Endodermal cell (in vitro differentiated cells): ENCODE measurements at places on chromosomes 13 and 19.

DNA sequence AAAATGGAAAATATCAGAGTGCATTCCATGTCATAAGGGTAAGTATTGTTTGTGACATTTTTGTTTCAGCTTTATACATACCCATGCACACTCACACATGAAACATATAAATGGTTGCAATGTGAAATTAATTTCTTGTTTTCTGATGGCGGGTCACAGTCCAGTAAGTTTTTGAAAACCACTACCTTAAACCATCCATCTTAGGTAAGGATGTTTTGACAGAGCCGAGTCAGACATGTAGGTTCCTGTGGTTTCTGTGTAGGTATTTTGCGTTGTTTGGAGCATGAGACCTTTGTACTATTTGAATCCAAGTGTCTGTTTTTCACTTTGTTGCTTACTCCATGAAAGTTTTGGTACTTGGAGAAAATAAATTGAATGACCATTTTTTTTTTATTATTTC lies 121.7 kb downstream of the B3GLCT start:
- no peak for DNase-seq

DNA sequence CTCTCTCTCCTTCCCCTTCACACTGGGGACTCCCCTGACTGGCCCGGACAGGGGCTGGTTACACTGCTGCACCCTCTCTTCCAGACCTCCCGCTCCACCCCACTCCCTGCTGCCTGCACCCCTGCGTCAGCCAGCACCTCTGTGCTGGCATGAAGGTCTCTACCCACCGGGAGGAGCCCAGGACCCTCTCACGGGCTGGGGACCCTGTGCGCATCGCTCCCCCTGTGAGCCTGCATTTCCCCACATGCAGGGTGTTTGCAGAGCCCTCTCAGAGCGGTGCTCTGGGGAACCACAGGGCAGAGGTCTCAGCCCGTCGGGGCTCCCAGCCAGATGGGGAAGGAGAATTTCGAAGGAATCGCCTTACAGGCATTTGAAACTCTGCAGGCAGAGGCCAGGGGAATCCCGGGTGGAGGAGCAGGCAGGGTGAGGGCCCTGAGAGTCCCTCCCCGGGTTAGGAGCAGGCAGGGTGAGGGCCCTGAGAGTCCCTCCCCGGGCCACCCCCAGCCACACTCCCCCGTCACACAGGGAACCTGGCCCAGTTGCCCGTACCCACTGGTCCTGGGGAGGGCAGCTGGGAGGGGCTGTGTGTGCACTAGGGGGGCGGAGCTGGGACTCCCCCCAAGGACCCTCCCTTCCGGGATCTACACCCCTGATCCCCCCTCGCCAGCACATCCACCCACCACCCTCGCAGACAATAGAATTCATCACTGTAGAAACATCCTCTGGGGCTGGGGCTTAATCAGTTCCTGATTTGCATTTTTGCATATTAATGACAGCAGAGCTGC lies 16.3 kb upstream of the TCF3 start:
- peak; percentile 71 for DNase-seq

DNA sequence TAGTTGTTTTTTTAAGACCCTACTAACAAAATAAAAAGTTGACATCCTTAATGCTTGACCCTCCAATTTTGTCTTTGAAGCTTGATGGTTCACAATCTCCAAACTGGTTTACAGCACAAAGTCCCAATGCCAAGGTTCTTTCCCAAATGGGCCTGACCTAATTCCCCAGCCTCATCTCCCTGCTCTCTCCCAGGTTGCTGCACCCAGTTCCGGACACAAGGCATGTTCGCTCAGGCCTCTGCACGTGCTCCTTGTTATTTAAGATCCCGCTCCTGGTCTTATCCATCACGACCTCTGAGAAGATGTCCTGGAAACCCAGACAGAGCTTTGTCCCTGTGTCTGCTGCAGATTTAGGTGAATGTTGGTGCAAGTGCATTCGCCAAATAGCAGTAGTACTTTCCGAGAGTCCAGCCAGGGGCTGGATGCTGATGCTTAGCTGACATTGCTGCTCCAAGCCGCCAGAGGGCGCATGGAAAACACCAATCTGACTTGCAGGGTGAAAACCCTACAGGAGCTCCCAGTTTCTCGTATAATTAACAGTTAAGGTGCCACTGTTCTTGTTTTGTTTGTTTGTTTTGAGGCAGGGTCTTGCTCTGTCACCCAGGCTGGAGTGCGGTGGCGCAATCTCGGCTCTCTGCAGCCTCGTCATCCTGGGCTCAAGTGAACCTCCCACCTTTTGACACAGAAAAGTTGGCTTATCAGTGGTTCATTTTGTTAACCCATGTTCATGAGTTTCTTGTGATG lies 18.5 kb downstream of the LYPD3 start:
- peak; percentile 93 for DNase-seq

DNA sequence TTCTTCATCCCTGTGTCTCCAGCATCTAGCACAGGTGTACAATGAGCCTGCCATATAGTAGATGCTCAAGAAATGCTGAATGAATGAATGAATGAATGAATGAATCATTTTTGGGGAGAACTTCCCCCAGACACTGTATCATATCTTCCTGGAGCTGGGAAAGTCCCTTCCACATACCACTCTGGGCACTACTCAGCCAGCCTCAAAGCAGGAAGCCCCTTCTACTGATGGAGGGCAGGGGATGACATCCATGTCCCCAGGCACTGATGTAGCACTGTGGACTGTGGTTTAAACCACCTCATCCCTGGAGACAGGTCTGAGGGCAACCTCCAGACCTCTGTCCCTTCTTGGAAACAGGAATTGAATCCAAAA lies 4.8 kb downstream of the GNA15 start:
- DNase-seq = no peak

GRCh38 chr19:18307271-18307681 lies 15.6 kb downstream of the LSM4 start:
- peak; percentile 55 for DNase-seq

DNA sequence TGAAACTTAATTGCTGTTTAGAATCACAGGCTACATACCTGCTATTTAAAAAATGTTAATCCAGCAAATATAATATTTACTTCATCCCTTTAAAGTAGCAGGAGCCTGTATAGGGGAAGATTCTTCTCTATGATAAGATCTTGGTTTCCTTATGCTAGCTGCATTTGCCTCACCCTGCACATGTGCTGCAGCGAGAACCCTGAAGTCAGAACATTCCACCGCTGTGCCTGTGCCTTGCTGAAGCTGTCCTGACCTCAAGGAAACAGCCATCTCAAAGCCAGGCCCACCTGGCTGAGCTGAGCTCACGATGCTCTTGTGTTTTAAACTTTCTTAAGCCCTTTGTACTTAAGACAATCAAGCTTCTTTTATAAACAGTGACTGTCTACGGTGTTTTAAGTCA lies 355.0 kb upstream of the PCDH20 start:
- peak; percentile 49 for DNase-seq

GRCh38 chr19:12985049-12985776 lies 10.1 kb upstream of the NFIX start:
- DNase-seq = no peak

DNA sequence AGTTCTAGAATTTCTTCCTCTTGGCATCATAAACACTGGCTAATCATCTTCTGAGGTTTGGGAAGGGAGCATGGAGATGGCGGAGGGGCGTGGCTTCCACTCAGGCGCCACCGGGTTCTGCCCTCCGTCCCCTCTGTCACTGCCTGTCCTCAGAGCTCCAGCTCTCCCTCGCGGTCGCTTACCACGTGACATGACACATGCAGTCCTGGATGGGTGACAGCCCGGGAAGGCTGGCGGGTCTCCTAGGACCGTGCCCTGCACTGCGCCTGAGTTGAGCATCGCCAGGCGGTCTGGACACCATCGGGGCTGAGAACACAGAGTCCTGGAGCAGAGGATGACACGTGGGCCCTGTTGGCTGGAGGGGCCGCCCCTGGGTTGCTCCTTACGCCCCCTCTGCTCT lies 123.3 kb downstream of the RAB20 start:
- DNase-seq = no peak

DNA sequence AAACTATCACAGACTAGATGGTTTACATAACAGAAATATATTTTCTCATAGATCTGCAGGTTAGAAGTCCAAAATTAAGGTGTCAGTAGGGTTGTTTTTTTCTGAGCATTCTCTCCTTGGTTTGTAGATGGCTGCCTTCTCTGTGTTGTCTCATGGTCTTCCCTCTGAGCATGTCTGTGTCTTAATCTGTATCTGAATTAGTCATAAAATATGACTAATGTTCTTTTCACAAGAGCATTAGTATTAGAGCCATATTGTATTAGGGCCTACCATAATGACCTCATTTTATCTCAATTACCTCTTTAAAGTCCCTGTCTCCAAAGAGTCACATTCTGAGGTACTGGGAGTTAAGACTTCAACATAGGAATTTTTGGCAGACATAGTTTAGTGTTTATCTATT lies 77.2 kb upstream of the OBI1 start:
- no peak for DNase-seq

DNA sequence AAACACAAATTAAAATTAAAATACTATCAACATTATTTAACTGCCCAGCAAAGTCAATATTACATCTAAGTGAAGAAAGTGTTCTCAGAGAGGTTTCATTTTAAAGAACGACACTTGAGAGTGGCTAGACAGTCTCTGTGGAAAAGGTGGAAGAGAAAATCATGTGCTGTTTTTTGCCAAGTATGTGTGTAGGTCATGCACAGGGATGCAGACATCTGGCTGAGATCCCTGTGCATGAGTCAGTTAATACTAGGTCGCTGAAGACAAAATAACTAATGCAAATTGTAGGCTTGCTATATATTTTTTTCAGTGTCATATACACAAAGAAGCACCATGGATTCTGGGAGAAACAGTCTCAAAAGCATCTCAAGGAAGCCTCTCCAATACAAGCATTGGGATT lies 44.3 kb upstream of the ENOX1 start:
- DNase-seq = no peak

DNA sequence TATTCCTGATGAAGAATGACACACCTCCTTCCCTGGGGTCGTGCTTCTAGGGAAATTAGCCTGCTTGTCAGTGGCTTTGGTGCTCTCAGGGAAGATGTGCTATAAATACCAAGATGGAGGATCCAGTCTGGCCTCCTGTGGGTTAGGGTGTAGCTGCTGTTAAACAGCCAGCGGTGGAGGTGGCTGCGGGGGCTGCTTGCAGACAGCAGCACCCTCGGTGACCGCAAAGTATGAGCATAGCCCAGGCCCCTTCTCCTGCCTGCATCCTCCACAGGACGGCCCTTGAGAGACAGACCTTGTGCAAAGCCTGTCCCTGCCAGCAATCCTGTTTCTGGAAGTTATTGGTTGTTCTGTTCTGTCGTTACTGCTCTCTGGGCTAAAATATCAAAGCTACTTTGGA lies 11.4 kb downstream of the VSTM2B start:
- DNase-seq = no peak

DNA sequence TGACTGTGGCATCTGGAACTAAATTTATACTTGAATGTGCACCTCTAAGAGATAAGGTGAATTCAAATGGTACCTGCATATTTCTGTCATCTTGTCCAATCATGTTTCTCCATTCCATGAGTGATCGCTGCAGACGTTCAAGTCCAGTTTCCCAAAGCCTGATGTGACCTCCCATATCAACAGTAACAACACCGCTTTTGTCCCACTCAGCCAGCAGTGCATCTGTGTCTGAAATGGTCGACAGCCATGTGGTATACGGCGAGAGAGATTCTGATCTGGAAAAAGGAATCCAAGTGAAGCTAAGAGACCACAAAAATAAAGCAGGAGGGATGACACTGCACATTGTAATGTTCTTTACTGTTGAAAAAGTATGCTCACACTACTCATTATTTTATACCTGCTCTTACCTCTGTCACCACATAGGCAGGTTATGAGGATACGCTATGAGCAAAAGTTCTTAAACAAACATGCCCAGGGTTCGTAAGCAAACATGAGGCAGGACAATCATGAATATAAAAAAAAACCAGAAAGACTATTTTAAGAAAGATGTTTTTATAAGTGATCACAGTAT lies 213.6 kb downstream of the RGCC start:
- DNase-seq = no peak

DNA sequence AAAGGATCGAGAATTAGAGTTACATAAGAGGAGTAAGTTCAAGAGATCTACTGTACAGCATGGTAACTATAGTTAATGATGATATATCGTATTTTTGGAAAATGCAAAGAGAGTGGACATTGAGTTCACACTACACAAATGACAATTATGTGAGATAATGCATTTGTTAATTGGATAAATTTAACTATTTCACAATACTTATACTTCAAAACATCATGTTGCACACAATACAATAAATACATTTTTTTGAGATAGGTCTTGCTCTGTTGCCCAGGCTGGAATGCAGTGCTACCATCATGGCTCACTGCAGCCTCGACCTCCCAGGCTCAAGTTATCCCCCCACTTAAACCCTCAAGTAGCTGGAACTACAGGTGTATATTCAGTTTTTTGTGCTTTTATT lies 8.1 kb upstream of the CYP2F1 start:
- no peak for DNase-seq

DNA sequence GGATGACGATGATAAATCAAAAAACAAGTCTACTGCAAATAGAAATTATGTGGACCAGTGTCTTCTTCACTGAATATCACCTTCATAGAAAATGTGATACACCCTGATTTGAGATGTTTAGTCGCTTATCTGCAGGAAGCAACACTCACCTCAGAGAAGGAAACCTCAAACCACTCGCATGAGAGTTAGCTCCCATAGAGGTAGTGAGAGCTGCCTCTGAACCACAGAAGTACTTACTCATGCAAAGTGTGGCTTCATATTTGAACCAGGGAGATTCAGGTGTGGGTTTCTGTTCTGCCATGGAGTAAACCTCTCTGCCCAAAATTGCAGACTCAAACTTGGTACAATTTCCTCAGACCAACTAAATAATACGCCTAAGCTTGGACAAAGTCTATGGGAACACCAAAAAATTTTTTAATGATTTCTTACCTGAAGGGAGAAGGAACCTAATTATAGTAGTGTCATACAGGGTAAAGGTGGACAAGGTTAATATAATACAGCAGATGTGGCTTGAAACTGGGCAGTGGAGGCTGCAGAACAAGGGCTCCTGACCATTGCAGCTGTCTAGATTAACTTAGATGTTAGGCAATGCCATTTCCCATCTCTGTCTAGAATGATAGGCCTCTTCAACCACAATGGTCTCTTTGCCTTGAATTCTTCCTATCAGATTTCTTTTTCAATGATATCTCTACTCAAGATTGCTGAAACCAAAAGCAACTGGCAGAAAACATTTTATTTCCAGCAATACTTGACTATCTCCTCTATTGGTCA lies 29.6 kb upstream of the RCBTB2 start:
- DNase-seq = no peak

DNA sequence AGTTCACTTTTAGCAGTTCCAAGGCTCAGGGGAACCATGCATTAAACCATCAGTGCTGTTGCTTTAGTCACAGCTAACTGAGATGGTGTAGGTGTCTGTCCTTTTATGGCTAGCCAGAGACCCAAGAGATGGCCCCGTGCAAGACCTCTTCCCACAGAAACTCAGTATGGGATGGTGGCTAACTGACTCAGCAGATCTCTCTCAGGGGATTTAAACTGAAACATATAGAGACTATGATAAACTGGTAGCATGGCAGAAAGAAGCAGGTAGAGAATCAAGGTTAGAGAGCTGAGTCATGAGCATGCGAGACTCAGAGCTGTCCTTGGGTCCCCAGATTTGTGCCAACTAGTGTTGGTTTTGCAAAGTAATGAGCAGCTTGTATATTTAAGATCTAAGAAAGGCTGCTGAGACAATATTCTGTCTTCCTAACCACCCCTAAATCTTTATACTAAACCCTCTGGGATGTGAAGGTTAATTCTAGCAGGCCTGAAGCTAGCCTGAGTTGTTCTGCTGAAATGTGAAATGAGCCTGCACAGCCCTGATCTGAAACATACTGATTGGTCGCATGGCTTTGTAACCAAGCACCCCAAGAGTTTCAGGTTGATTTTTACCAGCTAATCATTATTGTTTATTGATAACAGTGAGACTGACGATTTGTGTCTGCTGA lies 6.5 kb upstream of the SCEL start:
- no peak for DNase-seq
